ENCODE measurements at places on chromosomes 13 and 19.

DNA sequence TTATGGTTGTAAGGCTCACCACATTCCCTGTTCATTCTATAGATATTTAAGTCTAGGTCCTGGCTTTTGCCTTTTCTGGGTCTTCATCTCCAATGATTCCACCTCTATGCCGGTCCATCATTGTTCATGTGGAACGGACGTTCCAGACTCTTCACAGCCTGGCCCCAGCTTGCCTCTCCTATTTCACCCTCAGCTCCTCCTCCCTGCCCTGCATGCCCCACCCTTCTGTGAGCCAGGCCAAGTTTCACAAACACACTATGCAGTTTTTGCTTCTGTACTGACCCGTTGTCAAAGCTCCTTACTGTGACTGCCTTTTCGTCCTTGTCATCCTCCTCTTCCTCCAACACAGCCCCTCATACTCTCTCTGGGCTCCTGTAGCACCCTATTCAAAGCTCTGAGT lies 31.3 kb downstream of the TEX26 start:
- no peak for DNase-seq

DNA sequence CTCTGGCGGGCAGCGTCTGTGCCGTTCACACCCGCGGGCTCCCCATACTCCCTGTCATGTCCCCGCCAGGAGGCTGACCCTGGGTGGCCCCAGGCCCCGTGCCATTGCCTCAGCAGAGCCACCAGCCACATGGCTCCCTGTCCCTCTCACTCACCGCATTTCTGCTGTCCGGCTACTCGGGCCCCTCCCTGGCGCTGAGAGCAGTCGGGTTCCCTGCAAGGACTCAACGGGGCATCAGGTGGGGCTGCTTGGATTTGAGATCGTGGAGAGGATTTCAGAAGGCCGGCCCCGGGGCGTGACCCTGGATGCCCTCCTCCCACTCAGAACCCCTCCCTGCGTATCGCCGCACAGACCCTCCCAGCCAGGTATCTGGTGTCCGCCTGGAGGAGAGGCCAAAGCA lies 142.1 kb downstream of the KDM4B start:
- no peak for DNase-seq

- no peak for DNase-seq
Observed at GRCh38 chr13:72536714-72537394, 190.6 kb downstream of the MZT1 start.

DNA sequence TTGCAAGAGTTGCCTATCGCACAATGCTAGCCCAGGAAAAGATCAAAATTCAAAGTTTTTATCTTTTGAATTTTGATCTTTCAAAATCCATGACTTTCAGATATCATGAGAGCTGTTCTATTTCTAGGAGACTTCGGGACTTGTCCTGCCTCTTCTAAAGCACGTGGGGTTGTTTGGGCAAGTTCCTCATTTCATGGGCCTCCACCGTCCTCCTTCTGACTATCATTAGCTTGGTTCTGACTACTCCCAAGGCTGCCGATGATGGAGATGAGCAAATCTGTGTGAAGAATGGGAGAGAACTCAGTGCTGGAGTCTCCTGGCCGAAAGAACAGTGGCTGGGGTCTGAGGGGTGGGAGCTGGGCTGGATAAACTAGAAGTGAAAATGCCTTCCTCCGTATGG lies 86.5 kb downstream of the COL4A1 start:
- DNase-seq = no peak

DNA sequence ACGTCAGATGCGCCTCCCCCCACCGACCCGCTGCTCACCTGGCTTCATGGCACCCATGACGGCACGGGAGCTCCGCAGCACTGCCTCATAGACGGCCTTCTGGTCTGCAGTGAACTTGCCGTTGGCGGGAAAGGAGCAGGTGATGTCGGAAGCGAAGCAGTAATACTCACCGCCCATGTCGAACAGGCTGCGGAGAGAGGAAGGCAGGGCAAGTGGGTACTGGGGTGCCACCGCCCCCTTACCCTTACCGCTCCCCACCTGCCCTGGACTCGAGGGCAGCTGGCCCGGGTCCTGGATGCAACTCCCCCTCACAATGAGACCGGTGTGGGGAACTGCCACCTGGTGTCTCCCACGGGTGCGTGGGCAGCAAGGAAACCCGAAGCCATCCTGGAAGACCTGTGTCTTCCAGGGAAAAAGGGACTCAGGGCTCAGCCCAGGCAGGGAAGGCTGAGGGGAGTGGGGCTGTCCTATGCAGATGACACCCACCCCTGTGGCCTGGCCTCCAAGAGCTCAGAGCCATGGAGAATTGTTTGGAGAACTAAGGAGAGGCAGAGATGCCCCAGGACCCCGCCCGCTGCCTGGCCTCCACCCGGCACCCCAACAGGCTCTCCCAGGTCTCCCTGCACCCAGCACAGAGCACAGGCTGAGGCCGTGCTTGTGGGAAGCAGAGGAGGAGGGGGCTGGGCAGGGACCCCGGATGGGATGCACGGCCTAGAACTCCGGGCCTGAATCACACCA lies 28.3 kb downstream of the CEBPG start:
- DNase-seq = no peak
